Stimulated activated CD4-positive, alpha-beta T cell treated with anti-CD3 and anti-CD28 coated beads, Interleukin-2, amount 100 ng/mL, for 24 hours (primary cell): ENCODE measurements at places on chromosomes 6 and 20.

DNA sequence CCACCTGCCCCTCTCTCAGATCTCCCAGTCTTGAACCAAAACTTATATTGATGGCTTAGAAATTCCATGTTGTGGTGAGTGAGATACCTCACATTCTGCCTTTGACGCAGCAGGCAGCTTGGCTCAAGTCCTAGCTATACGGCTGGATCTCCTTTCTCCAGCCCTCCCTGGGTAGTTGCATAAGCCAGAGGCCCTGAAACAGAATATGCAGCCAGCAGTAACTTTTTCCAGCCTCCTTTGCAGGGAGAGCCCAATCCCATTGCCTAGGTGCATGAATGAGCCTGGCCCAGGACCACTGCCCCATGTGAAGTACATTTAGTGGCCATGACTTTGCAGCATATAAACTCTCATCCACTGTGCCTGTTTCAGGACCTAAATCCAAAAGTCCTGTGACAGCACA lies 202.2 kb upstream of the CDYL start:
- no peak for DNase-seq

- DNase-seq = no peak
Observed at GRCh38 chr6:56720882-56721281, 78.2 kb upstream of the DST start.

DNA sequence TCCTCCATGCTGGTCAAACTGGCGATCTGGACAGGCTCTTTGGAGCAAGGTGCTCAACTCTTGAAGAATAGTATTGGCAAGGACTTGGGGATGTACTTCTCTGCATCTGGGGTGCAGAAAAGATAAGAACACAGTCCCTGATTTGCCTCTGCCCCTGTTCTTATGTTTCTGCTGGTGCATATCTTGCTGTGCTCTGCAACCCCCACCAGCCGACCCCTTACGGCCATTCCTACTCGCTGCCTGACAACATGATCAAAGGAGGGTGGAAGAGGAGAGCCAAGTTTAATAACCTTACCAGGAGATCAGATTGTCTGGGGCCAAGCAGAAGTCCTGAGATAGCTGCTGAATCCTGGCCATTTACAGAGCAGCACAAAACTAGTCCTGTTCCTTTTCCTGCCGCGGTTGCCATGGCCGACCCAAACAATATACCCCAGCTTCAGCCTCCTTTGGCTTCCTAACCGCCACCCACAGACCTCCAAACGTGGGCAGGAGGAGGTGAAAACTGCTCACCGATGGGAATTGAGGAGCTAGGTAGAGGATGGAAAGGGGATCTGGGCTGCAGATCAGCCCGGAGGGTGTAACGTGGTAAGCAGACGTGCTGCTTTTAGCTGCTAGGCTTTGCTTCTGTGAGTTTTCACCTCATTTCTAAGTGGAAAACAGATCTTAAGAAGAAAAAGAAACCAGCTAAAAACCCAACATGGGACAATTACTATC lies 60.9 kb downstream of the ATXN1 start:
- DNase-seq = peak; percentile 50

DNA sequence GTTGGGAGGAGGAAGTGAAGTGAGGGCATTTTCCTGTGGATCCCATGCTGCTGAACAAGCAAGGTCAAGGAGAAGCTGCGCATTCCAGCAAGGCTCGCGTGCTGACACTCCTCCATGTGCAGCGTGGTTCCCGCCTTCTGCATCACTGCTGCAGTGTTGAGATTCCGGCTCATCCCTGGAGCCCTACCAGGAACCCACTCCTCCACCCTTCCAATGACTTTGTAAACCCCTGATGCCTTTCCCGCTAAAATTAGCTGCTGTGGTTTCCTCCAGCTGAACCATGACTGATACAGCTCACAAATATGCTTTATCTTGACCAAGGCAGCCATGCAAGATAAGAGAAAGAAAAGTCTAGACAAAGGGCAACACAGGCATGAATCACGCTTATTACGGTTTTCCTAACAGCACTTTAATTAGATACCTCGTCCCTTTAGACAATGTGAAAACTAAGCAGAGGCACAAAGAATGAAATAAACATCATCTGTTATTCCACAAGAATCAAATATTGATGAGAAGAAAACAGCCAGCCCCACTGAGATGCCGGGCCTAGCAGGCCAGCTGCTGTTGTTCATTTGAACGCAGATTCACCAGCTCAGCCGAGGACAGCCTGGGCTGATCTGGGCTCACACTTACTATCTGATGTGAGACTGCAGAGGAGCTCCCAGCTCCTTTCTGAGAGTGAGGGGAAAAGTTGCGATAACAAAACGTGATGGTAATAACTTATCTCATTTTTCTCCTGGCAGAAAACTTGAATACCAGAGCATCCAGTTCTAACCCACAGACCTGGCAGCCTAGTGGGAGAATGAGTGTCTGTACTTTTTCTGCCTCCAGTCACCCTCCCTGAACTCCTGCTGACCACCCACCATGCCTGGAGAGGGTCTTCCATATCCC lies 14.2 kb upstream of the BNIP5 start:
- DNase-seq = no peak

DNA sequence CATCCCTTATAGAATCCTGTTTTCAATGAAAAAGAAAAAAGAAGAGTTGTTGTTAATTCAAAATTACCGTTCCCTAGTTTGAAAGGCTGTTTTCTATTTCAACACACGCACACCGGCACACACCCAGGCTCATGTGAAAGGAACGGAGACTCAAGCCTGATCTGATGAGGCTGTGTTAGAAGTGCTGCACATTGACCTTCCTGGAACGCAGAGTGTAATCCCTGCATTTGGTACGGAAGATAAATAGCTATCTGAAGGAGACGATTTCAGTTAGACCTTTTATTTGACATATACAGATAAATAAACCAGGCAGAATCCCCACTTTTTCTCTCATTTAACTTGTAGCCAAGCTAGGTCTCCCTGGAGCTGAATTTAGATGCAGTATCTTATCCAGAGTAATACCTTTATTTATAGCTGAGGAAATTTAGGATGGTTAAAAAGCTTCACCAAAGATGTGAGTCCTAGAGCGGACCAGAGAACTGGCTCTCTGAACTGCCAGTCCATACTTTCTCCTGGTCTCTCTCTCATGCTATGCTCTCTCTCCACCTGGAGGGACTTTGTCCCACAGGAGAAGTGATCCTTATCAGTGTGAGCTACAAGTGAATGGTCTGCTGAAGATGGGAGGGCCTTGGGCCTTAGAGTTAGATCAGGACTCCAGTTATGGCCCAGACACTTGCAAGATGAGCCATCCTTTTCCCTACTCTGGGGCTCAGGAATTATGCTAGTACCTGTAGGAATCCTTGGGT lies 30.6 kb downstream of the MAP3K4 start:
- no peak for DNase-seq

GRCh38 chr6:90383196-90383822 lies 86.7 kb upstream of the BACH2 start:
- DNase-seq = no peak
